ENCODE measurements at places on chromosomes 7 and 10.

DNA sequence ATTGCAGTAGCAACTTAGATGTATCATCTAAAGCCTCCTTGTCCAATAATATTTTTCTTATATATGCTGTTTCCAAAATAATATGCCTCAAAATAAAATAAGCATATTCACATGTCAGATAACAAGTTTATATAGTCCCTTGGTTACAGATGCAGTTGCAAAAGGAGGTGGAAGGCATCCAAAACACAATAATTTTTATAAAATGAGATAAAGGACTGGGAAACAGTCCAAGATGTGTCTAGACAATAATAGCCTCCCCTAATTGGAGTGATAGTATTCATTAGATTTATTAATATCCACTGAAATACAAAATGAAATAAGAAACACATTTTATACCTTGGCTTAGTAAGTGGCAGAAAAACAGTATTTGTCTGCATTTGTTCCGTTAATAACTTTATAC lies 30.3 kb downstream of the BCAP29 start:
- no peak for DNase-seq

GRCh38 chr7:134022286-134022911 lies 104.7 kb upstream of the LRGUK start:
- DNase-seq = no peak

- no peak for DNase-seq
These were observed 22.2 kb upstream of the CAMK2B start for GRCh38 chr7:44347546-44348114.

DNA sequence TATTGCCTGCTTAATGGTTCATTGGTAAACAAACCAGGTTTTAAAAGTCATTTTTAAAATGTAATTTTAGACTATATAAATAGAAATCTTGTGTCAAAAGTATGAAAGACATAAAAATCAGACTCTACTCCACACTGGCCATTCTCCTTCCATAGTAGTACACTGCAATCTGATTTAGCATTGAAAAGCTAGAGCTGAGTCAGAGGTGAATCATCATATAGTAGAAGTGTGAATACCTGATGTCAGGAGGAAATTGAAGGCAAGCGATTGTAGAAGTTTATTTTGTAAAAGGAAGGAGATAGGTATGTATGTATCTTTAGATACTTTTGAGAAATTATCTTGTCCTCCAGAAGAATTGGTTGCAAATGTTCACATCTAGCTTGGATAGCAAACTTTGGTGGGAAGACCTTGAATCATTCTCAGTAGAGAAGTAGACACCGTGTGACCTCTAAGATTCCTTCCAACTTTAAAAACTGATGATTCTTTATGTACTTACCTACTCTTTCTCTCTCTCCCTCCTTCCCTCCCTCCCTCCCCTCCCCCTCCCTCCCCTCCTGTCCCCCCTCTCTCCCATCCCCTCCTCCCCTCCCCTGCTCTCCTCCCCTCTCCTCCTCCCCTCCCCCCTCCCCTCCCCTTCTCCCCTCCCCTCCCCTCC lies 88.1 kb downstream of the BTAF1 start:
- DNase-seq = peak; percentile 8

DNA sequence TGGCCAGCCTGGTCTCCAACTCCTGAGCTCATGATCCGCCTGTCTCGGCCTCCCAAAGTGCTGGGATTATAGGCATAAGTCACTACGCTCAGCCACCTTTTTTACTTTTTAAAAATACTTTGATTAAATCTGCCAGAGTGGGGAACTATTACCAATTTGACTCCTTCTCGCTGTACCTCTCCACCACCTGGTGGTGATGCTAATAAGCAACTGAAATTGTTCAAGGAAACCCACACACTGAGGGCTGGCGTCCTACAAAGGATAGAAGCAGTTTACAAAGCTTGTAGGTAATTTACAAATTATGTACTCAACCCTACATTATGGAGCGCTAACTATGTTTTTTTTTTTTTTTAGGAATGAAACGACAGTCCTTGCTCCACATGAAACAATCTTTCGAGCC lies 111.1 kb downstream of the CPED1 start:
- no peak for DNase-seq

DNA sequence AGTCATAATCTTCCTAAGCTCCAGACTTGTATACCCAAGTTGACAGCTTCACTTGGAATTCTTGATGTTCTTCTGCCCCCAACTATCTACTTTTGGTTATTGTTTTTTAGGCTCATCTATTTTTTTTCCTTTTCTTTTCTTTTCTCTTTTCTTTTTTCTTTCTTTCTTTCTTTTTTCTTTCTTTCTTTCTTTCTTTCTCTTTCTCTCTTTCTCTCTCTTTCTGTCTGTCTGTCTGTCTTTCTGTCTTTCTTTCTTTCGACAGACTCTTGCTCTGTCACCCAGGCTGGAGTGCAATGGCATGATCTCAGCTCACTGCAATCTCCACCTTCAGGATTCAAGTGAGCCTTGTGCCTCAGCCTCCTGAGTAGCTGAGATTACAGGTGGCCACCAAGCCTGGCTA lies 36.5 kb downstream of the KMT2E start:
- no peak for DNase-seq

GRCh38 chr7:150895809-150896208 lies 43.5 kb downstream of the AOC1 start:
- no peak for DNase-seq

GRCh38 chr10:49571388-49571787 lies 32.5 kb upstream of the ERCC6 start:
- DNase-seq = no peak

DNA sequence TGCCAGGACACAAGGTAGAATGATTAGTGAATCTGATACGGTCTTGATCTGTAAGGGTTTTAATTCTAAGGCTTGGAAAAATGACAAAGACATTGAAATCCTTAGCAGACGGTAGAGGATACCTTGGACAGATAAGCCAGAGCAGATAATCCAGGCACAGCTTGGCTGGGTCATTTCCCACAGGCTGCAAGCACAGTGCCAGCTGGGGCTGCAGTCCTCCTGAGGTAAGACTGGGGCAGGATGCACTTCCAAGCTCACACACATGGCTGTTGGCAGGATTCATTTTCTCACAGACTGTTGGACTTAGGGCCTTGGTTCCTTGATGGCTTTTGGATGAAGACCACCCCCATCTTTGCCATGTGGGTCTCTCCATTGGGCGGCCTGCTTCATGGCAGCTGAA lies 63.2 kb upstream of the BMPER start:
- DNase-seq = no peak

DNA sequence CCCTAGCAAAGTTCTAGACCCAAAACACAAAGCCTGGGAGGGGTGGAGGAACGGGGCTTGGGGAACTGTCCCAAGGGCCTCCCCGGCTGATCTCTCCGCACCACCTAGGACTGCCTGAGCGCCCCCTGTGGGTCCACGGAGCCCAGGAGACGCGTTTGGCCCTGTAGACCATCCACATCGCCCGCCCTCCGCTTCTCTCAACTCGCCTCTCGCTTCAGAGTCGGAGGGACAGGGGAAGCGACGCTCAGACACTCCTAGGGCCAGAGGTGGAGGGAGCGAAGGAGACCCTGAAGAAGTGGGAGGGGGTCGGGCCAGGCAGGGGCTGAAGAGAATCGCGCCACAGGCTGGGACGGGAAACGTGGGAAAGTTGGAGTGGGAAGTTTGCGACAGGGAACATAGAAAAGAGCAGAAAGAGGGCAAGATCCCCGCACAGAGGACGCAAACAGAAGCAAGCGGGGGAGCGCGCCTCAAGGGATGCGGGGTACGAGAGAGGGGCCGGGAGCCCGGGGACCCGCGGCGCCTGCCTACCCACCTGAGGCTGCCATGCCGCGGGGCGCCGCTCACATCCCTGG lies 378 bp downstream of the PIK3AP1 start:
- no peak for DNase-seq

GRCh38 chr7:47807756-47808155 lies 140.5 kb downstream of the PKD1L1 start:
- DNase-seq = no peak

- no peak for DNase-seq
These were observed 28.4 kb upstream of the CDHR3 start for GRCh38 chr7:105934572-105935185.

- DNase-seq = no peak
These were observed 572.2 kb downstream of the INHBA start for GRCh38 chr7:41130561-41131236.

DNA sequence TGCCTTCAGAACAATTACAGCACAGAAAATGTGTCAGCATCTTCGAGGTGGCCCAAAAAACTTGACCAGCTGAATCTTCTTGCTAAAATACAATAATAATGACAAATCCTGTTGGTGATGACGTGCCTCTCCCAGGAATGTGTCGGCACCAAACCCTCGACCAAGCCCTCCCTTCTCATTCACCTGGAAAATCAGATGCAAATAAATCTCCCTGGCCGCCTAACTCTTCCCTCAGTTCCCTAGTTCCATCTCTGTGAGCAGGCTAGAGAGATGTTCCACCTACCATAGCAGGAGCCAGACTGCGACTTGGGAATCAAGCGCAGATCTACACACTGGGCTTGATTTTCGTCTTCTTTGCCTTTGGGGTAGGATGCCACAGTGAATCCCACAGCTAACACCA lies 4.1 kb downstream of the PRSS1 start:
- no peak for DNase-seq

DNA sequence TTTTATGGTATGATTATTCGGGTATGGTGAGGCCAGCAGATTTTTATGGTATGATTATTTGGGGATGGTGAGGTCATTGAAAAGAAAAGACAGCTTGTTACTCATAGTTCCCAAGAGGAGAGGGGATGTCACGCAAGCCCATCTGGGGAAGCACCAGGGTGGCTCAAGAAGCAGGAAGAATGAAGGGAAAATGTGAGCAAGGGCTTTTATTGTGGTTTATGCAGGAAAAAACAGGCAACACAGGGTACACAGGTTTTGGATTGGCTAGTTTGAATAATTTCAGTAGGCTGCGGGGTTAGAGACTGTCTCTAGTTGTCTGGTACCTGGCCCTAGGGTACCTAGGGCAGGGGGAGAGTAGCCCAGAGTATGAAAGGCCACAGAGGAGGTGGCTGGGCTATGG lies 26.8 kb upstream of the DGKI start:
- DNase-seq = peak; percentile 54

DNA sequence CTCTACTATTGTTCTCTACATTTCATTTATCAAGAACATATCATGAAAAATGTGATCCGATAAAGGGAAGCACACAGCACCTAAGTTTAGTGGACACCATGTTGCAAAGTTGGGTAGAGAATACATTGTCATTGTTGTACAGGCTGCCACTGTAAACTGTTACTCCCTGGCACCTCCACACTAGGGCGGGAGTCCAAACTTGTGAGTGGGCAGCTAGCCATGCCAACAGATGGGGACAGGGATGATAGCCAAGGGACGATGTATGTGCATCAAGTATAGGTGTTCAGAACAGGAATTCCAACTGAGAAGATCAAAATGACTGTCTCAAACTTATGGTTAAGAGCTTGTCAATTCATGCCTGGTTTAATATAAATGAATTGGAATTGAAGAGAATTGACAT lies 31.1 kb upstream of the COMMD3 start:
- DNase-seq = no peak

GRCh38 chr10:51487576-51487975 lies 211.8 kb downstream of the CSTF2T start:
- DNase-seq = no peak

- no peak for DNase-seq
These were observed 546.4 kb upstream of the FZD8 start for GRCh38 chr10:36188461-36188860.

GRCh38 chr10:114412907-114413797 lies 8.8 kb upstream of the AFAP1L2 start:
- no peak for DNase-seq

DNA sequence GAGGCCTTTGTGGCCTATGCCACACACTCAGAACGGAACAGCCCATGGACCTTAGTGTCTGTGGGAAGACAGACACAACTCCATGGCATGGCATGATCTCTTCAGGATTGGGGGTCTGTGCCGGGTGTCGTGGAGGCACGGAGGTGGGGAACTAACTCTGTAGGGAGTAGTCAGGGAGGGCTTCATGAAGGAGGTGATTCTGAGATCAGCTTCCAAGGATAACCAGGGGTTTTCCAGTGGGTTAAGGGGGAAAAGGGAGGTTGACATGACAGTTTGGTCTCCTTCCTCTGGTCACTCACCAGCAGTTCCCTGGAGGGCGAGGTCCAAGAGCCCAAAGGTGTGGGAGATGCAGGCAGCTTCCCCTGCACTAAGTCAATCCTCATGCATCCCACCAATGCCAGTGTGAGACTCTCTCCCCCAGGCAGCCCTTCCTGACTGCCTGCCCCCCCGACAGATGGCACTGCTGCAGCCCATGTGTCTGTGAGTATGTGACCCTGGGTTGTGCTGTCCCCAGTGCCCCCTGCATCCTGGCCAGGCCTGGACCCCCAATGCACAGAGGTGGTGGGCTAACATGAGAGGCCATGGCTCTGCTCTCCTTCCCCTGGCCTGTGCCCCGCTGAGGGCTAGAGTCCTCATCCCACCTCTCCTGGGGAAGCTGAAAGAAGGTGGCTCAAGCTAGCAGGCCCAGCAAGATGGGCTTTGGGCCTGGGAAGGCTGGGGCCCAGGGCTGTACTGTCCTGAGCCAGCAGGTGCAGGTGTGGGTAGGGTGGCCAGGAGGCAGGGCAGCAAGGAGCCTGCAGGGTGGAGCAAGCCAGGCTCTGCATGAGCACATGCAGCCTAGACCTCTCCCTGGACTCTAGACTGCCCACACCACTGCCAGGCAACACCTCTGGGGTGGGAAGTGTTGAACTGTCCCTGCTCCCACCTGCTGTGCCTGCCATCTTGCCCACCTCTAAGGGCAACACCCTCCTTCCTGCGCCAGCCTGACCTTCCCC lies 39.7 kb downstream of the RASGEF1A start:
- DNase-seq = no peak

DNA sequence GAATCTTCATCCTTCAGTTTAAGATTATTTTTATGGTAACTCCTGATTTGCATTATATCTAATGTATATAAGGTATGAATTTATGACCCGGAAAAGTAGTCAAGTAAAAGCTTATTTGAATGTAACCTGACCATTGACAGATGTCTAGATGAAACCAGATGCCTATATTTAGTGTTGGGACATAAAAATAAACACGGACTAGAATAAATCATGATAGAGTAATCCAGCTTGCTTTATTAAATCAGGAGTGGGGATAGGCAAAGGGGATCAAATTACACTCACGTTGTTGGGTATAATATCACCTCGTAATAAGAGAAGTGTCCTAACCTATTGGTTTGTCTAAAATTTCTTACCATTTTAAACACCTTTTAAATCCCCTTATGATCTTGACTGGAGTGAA lies 244.6 kb downstream of the AGMO start:
- no peak for DNase-seq
